ENCODE measurements at places on chromosomes 7 and 10.

- no peak for DNase-seq
Observed at GRCh38 chr10:132192991-132193665, 6.4 kb downstream of the DPYSL4 start.

- no peak for DNase-seq
Observed at GRCh38 chr10:126263006-126263676, 125.1 kb downstream of the ADAM12 start.

DNA sequence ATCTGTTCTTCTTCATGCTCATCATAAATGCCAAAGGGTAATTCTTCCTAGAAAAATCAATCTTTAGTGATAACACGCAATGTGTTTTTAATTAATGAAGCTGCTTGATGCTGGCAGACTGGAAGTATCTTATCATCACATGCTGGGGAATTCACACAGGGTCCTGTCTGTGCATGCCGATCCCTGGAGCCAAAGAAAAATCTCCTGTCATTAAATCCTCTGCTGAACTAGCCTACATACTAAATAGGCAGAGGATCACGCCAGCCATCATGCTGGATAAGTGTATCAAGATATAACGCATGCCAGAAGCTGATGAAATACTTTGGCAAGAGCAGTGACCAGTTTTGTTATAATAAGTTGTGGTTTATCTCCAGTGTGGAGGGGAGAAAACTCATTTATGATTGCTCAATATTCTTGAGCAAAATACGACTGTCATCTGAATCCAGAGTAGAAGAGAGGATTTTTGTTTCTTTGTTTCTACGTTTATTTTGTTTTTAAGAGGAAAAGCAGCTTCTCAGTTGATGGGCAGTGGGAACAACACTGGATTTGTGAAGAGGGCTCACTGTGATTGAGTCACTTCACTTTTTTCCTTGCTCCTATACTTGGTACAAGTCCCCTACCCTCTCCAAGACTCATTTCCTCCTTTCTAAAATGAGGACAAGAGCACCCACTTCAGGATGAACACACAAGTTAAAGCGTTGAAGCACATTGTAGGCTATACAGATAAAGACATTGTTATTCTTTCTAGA, 649.1 kb downstream of the TNS3 start:
- DNase-seq: no peak

DNA sequence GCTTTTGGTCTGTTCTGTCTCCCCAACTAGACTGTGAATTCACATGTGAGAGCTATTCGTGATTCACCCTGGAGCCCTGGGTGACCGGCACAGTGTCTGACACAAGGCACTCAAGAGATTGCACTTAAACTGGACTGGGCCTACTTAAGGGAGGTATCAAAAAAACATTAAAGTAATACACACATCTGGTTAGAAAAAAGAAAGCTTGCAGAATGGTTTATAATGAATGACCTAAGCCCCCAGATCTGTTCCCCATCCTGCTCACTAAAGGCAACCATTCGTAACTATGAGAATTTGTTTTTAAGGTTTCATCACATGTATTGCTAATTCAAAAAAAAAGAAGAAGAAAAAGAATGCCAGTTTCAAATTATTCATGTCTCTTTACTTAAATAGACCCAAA, 74.5 kb downstream of the DGKI start:
- no peak for DNase-seq

GRCh38 chr10:12984165-12984747, 17.3 kb downstream of the CCDC3 start:
- DNase-seq: no peak

DNA sequence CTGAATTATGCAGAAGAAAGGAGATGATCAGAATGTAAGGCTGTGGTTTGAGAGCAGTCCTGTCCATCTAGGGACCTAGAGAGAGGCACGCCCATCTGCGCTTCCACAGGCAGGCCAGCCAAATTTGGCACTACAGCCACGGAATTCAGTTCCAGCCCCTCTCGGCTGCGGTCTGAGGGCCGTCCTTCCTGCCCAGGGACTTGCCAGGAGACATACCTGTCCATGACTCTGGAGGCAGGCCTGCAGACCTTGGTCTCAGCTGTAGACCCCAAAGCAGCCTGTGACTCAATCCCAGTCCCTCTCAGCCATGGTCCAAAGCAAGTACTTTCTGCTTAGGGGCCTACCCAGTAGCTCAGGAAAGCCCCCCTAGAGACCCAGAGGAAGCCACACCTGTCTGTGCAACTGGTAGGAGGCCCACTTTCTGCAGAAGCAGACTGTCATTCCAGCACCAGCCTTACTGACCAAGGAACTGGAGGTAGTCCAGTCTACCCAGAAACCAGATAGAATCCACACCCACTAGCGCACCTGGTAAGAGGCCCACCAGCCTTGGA, 720.9 kb downstream of the PARD3 start:
- no peak for DNase-seq

DNA sequence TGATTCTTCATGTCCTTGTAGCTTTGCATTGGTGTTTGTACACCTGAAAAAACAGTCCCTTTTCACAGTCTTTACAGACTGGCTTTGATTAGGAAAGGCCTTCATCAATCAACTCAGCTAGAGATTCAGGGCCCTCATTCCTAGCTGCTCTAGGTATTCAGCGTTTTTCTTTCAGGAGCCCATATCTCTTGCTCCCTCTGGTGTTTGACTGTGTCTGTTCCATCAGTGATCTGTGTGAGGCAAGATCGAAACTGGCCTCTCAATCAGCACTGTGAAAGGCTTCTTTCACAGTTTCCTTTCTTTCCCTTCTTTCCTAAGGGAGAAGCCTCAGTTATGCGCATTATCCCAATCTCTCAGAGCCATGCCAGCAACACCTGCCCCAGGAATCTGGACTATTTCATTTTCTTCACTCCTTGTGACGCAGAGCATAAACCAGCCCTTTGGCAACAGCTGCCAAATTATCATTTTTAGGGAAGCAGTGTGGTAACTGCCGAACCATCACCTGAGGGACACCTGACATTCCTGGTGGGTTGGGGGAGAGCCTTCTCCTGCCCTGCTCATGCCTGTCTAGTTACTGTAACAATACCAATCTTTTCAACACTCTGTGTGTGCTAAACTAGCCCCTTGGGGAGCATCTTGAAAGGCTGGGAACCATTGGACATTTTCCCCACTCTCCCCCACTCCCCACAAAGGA, 75.7 kb upstream of the CCDC71L start:
- DNase-seq: no peak

GRCh38 chr7:118183428-118183785, 557 bp upstream of the LSM8 start:
- no peak for DNase-seq

- DNase-seq: no peak
Observed at GRCh38 chr10:18737841-18738240, 78.6 kb downstream of the ARL5B start.

DNA sequence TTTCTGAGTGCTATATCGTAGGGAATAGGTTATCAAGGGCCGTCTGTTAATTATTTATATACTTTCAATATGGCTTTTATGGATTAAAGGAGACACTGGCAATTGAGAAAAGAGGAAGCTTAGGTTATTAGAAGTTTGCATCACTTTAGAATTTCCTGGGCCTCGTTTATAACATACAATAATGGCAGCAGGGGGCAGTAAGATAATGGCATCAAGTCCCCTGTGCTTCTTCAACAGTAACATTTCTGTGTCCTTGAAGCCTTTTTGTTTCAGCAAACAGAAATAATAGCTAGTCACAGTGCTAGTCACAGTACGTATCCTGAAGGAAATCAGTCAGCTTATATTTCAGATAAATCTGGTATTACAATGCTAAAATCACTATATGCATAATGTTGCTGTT, 41.9 kb downstream of the SPAM1 start:
- no peak for DNase-seq

GRCh38 chr10:133388973-133389818, 4.8 kb upstream of the MTG1 start:
- DNase-seq: no peak

GRCh38 chr10:74227697-74228424, 76.8 kb downstream of the ADK start:
- no peak for DNase-seq
